ENCODE measurements at places on chromosomes 3 and 15.
A peak's percentile ranks its signal among the peaks of the same experiment; 100 is the strongest.

DNA sequence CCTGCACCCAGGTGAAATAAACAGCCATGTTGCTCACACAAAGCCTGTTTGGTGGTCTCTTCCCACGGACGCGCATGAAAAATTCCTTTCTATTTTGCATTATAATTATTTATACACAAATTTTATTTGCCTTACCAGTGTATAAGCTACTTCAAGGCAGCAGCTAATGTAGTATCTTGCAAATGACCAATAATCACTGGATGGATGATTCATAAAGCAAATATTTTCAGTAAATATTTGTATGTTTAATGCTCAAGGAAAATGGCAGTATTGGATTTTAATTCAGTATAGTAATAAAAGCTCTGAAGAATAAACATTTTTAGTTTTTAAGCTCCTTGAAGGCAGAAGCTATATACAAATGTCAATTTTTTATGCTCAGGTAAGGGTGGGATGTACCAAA, 158.7 kb upstream of the NANOGP8 start:
- DNase-seq: no peak

- peak; percentile 2 for DNase-seq
Observed at GRCh38 chr3:142724682-142725356, 985 bp downstream of the TRPC1 start.

DNA sequence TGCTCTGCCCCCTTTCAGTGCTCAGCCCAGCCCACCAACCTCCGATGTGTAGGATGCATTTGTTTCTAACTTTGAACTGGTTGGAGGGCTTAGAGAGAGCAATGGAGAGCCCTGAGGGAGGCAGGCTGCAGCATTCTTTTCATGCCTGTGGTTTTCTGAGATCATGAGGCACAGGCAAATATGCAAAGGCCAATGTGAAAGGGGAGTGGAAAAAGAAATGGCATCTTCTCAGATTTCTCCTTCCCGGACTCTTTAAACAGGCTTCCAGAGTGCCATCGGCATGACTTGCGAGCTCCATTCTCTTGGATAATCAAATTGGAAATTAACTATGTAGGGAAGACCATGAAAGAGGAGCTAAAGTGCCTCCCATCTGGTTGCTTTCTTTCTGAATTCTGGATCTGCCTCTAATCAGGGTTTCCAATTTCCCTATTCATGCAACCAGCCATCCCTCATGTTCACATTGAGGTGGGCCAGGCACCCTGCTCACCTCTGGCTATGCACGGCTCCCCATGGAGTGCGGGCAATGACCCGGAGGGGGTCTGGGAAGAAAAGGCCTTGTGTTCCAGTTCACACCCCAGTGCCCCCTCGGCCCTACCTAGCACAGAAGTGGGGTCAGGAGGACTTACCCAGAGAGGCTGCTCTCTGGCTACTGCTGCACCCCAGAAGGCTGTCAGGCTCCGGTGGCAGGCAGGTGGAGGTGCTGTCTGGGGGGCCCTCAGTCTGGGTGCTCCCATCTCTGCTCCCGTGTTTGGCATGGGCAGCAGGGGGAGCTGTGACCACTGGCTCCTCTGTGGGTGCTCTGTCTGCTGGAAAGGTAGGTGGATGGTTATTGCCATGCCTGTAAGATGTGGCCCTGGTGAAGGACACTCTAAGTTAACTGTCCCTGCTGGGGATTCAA, 16.1 kb downstream of the AMOTL2 start:
- DNase-seq: peak; percentile 5

DNA sequence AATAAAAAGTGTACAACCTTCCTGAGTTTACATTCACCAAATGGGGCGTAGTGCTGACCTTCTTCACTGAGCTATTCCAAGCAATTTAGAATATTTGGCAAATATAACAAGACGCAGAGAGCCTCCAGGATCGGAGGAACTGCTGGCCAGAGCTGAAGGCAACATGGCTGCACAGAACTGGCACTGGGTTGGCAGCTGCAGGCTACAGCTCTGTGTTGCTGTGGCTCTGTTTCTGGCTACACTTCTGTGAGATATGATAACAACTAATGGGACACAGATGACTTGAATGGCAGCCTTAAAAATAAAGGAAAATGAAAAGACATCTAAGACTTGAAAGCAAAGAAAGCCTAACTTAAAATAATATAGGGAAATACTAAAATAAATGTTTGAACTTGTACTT, 10.8 kb upstream of the SLC6A20 start:
- no peak for DNase-seq

GRCh38 chr3:161647936-161648470, 151.4 kb downstream of the OTOL1 start:
- DNase-seq: no peak

- no peak for DNase-seq
Observed at GRCh38 chr3:176911579-176911978, 285.7 kb downstream of the TBL1XR1 start.

DNA sequence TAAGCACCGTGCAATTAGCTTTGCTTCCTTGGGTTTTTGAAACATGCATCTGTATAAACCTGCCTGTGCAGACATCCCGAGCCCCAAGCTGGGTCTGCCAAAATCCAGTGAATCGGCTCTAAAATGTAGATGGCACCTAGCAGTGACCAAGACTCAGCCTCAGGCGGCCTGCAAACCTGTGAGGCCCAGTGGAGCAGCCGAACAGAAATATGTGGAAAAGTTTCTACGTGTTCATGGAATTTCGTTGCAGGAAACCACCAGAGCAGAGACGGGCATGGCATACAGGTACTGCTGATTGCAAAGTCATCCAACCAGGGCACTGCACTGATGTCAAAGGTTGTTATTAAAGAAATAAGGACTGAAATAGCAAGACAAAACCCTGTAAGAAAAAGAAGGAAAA, 22.8 kb downstream of the KCNAB1 start:
- DNase-seq: no peak

DNA sequence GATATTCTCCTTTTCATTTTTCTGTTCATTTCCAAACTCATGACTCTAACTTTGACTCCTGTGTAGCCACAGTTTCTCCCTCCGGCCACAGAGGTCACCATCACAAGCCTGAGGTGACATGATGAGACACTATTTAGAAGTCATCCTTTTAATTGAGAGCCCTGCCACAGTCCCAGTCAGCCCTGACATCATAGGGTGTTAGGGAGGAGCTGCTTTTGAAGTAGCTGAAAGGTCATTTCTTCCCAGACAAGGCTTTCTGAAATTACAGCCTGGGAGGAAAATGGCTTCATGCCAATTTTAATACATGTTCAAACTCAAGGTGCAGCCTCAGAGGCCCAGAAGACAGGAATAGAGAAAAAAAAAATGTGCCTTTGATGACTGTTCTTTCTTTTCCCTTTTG, 532.8 kb upstream of the TGFBR2 start:
- DNase-seq: no peak

DNA sequence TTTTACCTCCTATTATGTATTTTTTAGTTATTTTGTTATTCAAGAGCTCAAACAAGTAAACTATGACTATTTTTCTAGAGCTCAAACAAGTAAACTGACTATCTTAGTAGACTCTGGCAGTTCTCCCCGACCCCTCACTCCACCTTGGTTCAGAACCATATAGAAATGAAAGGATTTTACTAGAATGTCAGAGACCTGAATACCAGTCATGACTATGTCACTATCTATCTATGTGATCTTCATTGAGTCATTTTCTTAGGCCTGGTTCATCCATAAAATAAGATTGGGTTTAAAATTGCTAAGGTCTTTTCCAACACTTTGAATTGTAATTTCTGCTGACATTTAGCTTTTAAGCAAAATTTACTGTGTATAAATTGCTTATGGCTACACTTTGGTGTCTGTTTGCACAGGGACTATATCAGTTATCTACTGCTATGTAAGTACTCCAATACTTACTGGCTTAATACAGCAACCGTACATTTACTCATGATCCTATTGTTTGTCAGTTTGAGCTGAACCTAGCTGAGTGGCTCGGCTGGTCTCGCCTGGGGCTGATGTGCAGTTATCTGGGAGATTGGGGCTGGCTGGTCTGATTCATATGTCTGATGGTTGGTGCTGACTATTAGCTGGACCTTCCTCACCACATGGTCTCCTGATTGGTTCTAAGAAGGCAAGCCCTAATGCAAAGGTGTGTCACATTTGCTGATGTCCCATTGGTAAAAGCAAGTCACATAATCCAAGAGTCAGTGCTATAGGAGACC, 37.0 kb downstream of the RASA2 start:
- DNase-seq: no peak

- no peak for DNase-seq
Observed at GRCh38 chr3:194683380-194683779, 2.3 kb upstream of the FAM43A start.

- no peak for DNase-seq
Observed at GRCh38 chr3:131880948-131881347, 153.9 kb downstream of the CPNE4 start.

DNA sequence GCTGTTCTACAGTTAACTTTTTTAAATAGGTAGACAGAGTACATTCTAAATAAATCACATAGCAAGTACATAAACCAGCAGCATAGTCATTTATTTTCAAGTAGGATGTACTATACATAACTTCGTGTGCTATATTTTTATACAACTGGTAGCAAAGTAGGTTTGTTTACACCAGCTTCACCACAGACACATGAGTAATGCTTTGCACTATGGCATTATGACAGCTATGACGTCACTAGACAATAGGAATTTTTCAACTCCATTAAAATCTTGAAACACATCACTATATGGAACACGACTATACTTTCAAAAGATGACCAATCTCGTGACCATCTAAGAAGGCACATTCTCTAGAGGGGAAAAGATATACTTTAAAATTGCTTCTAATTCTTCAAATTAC, 3.5 kb downstream of the TEX55 start:
- DNase-seq: no peak

GRCh38 chr3:143865302-143865701, 17.0 kb upstream of the SLC9A9 start:
- DNase-seq: no peak

GRCh38 chr3:125615256-125615655, 20.0 kb upstream of the OSBPL11 start:
- DNase-seq: no peak

- DNase-seq: no peak
Observed at GRCh38 chr15:54045397-54045796, 67.2 kb downstream of the UNC13C start.

GRCh38 chr3:53046171-53047170, 598 bp upstream of the SFMBT1 start:
- peak; percentile 60 for DNase-seq

GRCh38 chr3:43289401-43289800, 3.1 kb downstream of the SNRK start:
- DNase-seq: no peak

GRCh38 chr15:66692808-66693596, 9.0 kb upstream of the SMAD6 start:
- no peak for DNase-seq

- DNase-seq: peak; percentile 20
Observed at GRCh38 chr3:46280105-46280797, 38.0 kb downstream of the CCR3 start.

DNA sequence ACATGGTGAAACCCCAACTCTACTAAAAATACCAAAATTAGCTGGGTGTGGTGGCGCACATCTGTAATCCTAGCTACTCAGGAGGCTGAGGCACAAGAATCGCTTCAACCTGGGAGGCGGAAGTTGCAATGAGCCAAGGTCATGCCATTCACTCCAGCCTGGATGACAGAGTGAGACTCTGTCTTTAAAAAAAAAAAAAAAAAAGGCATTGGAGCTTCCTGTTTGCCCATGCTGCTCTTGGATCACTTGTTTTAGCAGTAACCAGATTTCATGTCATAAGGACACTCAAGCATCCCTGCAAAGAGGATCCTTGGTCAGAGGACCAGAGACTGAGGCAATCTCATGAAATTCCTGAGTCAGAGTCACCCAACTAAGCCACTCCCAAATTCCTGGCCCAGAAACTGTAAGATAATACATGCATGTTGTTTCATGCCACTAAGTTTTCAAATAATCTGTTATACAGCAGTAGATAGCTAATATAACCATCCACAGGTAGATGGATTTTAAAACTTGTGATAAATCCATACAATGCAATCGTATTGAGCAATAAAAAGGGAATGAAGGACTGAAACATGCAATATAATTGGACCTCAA, 82.0 kb upstream of the XXYLT1 start:
- no peak for DNase-seq

GRCh38 chr15:93493172-93493571, 404.2 kb upstream of the RGMA start:
- DNase-seq: no peak

DNA sequence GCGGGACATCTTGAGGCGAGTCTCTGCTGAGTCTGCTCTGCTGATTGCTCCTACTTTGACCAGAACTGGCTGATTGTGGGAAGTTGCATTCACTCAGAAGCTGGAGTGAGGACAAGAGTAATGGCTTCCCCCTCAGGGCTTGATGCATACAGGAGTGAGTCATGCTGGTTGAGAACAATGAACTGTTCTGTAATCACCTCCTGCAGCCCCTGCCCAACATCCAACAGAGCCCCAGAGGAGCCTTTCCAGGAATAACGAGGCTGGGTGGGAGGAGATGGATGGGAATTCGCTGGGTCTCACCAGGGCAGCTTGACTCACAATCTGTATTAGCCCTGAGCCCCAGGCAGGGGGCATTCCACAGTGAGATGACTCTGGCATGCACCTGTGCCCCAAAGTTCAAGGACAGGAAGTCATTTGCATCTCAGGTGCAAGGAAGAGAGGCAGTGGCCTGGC, 85.0 kb downstream of the RAB11A start:
- no peak for DNase-seq

- no peak for DNase-seq
Observed at GRCh38 chr15:69279636-69280035, 19.1 kb upstream of the PAQR5 start.

GRCh38 chr3:52507359-52507758, 12.2 kb downstream of the STAB1 start:
- no peak for DNase-seq

DNA sequence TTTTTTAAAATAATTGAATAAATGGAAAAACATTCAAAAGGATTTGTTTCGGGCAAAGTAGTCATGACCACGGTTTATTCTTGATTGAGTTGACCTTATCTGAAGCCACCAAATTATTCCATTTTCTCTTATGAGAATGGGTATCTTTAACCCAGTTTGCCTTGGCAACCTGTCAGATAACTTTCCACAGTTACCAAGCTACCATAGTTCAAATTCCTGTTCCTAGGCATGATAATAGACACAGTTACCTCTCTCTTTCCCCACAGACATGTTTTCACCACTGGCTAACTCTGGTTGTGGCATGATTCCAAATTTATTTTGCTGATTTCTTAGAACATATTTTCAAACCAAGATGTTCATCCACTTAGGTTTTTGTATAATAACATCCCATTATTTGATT, 84.9 kb downstream of the NECTIN3 start:
- no peak for DNase-seq

- no peak for DNase-seq
Observed at GRCh38 chr3:194312743-194313281, 38.3 kb downstream of the CPN2 start.

- DNase-seq: no peak
Observed at GRCh38 chr3:79038057-79038456, 729.7 kb downstream of the ROBO1 start.

DNA sequence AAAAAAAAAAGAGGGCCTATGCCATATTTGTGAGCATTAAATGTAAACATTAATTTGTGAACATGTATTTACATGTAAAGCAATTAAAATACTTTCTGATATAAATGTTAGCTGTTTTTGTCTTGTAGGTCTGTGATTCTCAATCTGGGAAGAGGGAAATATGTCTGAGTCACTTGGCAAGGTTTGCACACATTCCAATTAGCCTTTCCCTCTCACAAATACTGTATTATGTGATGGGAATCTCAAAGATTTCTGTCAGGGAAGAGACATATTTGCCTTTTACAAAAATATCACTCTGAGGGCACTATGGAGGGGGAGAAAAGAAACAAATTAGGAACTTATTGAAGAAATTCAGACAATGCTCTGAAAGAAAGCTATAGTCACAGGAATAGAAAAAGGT, 483.6 kb downstream of the GBE1 start:
- no peak for DNase-seq

GRCh38 chr15:87523516-87523915, 733.0 kb downstream of the NTRK3 start:
- no peak for DNase-seq

Measured in activated CD4-positive, alpha-beta T cell treated with anti-CD3 and anti-CD28 coated beads, Interleukin-2, amount 50 U/mL, for 1 hour (primary cell).